ENCODE measurements at places on chromosomes 5 and 9.

DNA sequence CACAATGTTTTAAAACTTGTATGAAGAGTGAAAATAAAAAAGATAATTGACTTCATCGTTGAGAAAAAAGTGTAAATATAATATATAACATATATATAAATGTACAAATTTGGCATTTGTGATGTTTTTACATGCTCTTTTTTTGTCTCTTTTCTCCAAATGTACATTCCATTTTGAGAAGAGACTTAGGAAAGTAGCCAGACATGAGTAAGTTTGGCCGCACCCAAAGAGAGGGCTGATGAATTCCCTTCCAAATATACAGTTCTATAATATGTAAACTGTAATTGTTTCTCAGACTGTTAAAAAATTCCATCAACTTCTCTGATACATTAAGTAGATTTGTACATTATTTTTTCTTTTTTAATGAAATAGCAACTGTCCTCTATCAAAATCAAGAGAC is 193.2 kb upstream of the MAP3K1 start:
- no peak for DNase-seq

GRCh38 chr9:84339503-84339902 is 1.1 kb downstream of the SLC28A3 start:
- DNase-seq = no peak

- DNase-seq = no peak
These were observed 131.1 kb upstream of the TUT7 start for GRCh38 chr9:86485359-86485758.

- no peak for DNase-seq
These were observed 182.6 kb downstream of the FBXL7 start for GRCh38 chr5:15682566-15682965.

DNA sequence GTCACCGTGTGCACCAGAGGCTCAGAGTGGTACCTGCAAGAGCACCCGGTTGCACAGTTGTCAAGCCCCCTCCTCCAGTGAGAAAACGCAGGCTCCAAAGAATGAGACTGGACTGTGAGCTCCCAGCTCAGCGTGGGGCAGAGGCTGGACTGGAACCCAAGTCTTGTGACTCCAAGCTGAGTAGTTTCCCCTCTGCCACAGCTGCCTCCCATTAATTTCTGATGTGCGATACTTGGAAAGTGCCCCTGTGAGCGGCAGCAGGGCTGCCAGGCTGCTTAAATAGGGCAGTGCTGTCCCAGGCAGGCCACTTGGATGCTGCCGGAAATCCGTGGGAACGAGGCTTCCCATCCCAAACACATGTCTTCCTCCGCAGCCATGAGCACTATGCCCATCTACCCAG is 62.2 kb upstream of the ANGPTL2 start:
- no peak for DNase-seq

DNA sequence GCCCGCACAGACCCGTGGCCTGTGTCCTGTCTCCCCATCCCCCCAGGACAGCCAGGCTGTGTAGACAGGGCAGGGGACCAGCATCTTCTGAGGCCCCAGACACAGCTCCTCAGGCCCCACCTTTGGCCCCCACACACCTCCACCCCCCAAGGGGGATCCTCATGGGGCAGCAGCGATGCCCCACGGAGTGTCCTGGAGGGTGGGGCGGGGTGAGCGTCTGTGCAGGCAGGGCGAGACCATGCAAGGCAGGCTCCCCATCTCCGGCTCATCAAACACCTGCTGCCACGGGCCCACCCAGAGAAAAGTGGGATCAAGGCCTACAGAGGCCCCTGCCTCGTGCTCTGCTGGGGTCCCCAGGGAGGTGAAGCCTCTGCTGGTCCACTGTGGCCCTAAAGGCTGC is 118.7 kb upstream of the FOXD4L5 start:
- DNase-seq = no peak

DNA sequence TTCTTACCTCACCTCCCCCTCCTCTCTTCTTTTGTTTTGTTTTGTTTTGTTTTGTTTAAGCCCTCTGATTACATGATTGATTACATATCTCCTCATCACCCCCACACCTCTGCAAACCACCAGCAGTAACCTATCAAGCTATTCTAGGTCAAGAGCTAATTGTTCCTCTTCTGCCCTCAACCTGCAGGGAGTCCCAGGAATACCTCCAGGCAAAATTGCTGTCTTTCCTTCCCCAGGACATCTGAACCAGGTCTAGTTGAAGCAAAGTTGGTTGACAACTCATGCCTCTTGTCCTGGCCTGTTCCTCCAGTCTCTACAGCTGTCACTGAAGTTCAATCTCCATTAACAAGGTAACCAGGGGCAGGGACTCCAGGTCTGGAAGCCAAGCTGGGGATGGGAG is 80.0 kb upstream of the PTGER4 start:
- DNase-seq = no peak

DNA sequence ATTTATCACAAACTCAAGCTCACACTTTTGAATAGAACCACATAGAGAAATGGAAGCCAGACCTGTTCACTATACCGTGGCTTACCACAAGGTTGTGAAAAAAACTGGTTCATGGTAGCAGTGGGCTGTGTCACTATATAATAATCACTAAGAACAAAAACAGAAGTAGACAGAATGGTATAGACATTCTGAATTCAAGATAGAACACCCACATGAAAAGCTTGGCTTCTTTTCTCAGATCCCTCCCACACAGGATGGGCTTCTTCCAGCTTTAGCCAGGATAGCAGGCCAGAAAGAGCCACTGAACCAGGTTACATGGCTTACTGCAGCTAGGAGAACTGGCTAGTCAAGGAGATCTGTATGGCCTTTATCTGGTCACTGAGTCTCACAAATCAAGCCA is 6.1 kb upstream of the NRG2 start:
- DNase-seq = no peak

DNA sequence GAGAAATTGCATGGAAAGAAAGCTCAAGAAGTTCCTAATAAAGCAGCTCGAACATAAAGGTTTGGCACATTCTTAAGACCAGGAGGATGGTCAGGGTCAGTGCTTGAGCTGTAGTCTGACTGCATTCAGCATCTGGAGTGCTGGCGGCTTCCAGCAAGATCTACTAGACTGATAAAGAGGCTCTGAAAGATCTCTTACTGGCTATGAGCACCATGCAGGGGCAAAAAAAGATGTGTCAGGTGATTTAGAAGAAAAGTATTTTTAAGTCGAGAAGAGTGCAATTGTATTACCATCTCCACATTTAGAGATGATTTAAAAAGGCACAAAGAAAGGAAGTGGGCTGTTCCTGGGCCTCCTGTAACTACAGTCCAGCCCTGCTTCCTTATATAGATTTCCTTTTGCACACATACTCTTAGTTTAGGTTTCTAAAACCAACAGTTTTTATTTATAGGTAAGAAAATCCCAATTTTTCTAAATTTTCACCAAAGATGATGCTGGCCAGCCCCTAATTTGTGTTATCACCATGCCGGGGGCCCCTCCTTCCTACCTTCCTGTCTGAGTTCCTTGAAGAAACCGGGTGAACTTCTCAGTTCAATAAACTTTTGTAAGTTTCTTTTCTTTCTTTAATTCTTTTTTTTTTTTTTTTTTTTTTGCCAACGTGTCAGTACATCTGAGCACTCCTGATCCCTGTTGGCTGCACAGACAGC is 65.9 kb upstream of the PLPP1 start:
- no peak for DNase-seq

- DNase-seq = no peak
These were observed 155.5 kb downstream of the PALM2AKAP2 start for GRCh38 chr9:109935406-109936087.

GRCh38 chr9:129559506-129559881 is 61.4 kb downstream of the C9orf50 start:
- no peak for DNase-seq

DNA sequence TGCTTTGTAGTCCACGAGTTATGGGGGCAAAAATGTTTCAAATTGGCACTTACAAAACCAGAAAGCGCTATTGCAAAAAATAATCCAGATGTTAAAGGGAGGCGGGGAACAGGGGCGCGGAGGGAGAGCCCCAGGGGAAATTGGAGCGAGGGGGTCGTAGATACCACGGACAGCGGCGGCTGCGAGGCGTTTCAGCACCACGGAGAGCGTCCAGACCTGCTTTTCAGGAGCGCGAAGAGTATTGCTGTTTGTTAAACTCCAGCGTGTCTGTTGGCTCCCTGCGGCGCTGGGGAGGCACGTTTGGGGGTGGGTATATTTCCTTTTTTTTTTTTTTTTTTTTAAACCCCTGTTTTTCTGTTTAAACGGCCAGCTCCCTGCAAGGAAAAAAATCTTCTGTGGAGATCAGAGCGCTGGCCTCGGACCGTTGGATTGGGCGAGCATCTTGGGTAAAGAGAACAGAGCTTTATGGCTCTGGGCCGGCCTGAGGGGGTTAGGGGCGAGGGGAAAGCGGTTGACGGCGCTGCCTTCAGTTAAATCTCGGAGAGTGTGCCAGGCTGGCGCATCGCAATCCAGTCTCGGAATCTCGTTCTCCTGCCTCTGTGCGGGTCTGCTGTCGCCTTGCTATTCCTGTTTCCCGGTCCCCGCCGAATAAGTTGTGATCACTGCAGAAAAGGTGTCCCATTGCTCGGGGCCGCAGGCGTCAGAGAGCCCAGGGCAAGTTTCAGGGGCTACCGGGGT is at the start of gene GLRA1:
Gene GLRA1, minus strand, starts transcription at position 288 of the 738 bp plus-strand sequence. CDS start 302 bp downstream, outside the sequence.
- DNase-seq = peak; percentile 18

DNA sequence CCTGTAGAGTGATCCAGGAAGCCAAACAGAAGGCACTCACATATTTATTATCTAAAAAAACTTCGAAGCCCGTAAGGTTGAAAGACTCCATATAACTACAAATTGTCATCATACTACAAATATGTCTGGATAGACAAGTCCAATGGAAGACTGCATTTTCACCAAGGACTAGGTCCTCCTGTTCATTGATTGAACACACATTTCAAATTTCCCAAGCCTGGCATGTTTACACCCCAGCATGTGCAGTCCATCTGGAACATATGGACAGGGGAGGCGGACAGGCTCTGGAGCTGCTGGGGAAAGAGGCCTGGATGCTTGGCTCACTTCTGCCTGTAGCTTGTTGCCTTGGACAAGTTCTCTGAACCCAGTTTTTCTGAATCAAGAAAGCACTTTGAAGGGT is 378.7 kb downstream of the ENC1 start:
- DNase-seq = no peak

DNA sequence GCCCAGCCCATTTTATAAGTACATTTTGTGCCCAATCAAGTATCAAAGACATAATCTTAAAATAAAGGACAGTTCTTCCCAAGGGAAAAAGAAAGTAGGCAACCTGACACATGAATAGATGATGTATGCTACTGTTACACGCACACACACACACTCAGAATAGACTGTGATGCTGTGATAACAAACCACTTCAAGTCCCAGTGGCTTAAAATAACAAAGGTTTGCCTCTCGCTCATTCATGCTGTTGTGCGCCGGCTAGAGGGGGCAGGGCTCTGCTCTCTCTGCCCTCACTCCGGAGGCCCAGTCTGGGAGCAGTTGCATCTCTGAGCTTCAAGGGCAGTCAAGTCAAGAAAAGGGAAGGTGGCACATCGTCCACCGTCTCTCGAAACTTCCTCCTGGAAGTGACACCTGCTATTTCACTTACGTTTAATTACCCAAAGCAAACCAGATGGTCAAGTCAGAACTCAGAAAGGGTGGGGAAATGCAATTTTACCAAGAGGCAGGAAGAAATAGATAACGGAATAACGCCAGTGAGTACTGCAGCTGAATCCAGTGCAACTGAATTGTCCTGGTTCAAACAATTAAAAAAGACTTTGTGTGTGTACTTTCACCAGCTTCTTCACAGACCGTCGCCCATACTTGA is 43.3 kb downstream of the ANKRD33B start:
- DNase-seq = no peak

Data from foreskin melanocyte (primary cell).